ENCODE measurements at places on chromosomes 7 and 10.

GRCh38 chr7:153061910-153062528 lies 302.5 kb downstream of the ACTR3B start:
- no peak for DNase-seq

GRCh38 chr10:100737355-100738054 lies 7.9 kb upstream of the PAX2 start:
- no peak for DNase-seq

DNA sequence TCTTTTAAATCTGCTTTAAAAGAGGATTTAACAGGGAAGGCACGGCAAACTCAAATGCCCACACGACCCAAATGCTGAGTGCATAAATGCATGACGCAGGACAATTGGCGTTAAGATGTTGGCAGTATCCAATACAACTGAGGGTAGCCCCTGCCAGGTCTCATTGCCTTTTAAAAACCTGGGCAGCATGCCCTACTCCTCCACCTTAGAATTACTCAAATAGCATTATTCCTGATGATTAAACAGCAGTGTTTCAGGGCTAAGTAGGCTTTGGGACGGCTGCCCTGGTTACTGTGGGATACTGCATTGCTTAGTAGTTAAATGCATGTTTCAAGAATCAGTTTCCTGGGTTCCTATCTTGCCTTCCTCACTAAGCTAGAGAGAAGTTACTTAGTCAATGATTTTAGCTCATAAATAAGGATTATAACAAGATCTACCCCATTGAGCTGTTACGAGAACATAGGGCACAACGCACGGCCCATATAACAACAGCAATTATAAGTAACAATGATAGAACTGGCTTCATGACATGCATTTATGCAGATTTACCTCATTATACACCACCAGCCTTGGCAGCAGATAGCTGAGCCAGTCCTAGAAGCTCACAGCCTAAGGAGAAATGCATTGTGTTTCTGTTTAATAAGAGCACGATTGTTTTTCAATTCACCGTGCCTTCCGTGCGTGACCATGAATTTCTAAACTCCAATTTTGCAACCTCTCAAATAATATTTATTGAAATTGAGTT lies 7.9 kb downstream of the TUBAL3 start:
- no peak for DNase-seq

DNA sequence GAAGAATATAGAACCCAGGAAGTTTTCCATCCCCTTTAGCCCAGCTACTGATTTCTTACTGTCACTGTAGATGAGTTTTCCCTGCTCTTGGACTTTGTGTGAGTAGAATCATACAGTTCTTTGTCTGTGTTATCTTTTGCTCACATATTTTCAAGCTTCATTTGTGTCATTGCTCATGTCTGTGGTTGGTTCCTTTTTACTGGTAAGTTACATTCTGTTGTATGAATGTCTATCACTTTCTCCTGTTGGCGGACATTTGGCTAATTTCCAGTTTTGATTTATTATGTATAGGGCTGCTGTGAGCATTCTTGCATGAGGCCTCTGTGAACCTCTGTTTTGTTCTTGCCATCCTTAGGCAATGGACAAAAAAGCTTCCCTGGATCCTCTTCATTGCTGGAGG lies 5.3 kb downstream of the GLRX3 start:
- no peak for DNase-seq

- no peak for DNase-seq
Measured at GRCh38 chr10:124117511-124117785, 24.1 kb upstream of the CHST15 start.

Data from left hindlimb (tissue), 1 donor.